ENCODE measurements at places on chromosomes 2 and 18.

- no peak for DNase-seq
These were observed 393.9 kb downstream of the LRRTM1 start for GRCh38 chr2:79910643-79911042.

- no peak for DNase-seq
These were observed 1239.5 kb upstream of the ZEB2 start for GRCh38 chr2:145759228-145759915.

- DNase-seq: no peak
These were observed 95.3 kb downstream of the EVA1A start for GRCh38 chr2:75465317-75465984.

GRCh38 chr2:138814123-138814898 is 34.1 kb upstream of the NXPH2 start:
- DNase-seq: no peak

GRCh38 chr2:109087055-109087663 is 41.8 kb upstream of the SH3RF3 start:
- no peak for DNase-seq

GRCh38 chr2:76953733-76954347 is 568.3 kb downstream of the LRRTM4 start:
- DNase-seq: no peak

GRCh38 chr2:27427863-27428212 is 593 bp upstream of the NRBP1 start:
- DNase-seq: no peak

DNA sequence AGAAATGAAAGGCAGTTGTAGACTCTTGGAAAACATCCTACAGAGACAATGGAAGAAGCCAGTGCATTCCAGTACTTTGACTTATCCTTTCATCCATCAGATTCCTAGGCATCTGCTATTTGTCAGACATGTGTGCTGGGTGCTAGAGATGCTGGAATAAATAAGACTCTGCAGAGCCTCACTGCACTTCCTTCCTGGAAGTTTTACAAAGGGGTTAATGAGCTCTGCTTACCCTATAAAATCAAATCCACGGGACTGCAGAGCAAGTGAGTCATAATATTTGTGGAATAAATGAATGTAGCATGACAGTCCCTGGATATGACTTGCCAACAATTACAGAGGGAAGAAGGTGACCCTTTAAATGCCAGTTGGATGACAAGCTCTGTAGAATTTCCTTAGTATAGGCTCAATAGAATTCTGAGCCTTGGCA is 52.7 kb upstream of the NPAS2 start:
- no peak for DNase-seq

DNA sequence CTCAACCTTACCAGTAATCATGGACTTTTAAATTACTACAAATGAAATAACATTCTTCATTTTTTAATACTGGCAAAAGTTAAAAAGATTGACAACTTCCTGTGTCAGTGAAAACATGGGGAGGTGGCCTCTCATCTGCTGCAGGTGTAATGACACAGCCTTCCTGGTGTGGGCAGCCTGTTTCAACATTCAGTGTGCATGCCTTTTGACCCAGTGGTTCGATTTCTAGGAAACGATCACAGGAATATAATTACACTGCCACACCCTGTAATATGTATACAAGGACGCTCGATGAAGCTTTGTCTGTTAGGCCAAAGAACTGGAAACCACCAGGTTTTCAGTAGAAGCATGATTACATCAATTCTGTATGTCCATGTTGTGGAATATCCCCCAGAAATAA is 68.7 kb downstream of the MTHFD2 start:
- DNase-seq: no peak

- DNase-seq: no peak
These were observed 136.3 kb downstream of the RPIA start for GRCh38 chr2:88827821-88828220.

GRCh38 chr2:230790981-230791380 is 73.8 kb upstream of the ITM2C start:
- no peak for DNase-seq

DNA sequence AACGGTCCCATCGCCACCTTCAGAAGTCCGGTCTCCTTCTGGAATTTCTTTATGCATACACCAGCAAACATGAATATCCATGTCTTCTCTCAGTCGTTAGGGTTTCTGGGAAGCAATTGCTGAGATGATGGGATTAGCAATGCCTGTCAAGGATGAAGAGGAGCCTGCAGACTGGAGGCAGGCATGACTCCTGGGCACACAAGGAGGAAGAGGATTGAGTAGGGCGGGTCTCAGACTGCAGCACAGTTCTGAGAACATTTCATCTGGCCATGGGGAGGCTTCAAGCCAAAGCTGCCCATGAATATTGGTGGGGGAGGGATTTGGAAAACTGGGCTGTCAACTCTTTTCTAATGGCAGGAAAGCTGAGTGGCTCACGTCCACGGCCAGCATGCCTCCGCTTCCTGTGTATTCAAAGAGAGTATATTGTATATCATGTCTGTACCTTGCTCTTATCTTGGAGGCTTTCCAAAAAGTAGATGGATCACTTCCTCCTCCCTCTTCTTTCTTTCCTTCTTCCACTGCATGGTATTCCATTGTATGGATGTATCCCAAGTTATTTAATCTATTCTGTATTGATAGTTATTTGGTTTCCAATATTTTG is 24.5 kb downstream of the MC2R start:
- DNase-seq: no peak

GRCh38 chr2:69601179-69601612 is 42.3 kb downstream of the AAK1 start:
- no peak for DNase-seq

DNA sequence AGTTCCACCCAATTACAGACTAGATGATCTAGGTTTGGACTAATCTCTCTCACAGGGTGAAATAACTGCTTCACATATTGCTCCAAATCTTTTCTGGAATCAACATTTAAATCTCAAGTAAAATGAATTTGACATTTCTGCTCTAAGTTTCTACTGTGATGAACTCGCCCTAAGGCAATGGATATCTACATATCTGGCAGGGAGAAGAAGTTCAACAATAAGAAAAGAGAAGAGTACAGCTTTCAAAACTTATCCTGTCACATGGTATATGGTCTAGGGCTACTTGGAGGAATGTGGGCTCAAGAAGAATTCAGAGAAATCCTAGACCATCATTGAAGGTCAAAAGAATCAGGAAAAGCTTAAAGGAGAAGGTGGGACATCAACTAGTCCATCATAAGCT is 440.2 kb downstream of the MBD2 start:
- no peak for DNase-seq

DNA sequence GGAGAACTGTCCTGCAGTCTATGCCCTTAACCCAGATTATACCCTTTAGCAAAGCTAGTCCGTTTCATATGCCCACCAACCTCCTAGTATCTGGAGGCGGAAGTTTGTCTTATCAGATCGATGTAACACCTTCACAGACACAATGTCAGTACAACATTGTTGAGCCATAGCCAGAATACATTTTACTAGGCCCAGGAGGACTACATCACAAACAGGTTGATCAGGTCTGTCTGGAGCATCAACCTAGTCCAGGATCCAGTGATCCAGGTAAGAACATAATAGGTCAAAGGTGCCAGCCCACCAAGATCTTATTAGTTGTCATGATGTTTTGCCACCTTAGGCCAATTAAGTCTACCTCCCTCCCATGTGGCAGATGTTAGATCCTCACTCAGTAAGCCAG is 2.0 kb upstream of the TPRKB start:
- no peak for DNase-seq

DNA sequence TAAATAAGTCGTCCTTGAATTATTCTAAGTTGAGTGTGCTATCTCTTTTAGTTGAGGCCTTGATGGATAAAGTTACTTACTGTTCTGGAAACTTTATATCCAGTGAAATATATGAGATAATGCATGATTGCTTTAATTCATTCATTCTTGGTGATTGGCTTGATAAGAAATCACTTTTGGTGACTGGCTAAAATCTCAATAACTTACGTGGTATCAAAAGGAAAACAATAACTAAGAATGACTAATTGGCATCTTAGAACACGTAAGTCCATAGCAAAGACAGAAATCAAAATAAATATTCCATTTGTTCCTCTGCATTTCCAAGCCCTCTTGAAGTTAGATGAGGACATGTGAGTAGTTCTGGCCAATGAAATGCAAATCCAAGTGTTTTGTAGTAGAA is 251.6 kb downstream of the NUP35 start:
- DNase-seq: no peak

DNA sequence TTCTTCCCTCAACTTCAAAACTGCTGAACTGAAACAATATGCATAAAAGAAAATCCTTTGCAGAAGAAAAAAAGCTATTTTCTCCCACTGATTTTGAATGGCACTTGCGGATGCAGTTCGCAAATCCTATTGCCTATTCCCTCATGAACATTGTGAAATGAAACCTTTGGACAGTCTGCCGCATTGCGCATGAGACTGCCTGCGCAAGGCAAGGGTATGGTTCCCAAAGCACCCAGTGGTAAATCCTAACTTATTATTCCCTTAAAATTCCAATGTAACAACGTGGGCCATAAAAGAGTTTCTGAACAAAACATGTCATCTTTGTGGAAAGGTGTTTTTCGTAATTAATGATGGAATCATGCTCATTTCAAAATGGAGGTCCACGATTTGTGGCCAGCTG is 8.4 kb downstream of the HOXD8 start:
- no peak for DNase-seq

DNA sequence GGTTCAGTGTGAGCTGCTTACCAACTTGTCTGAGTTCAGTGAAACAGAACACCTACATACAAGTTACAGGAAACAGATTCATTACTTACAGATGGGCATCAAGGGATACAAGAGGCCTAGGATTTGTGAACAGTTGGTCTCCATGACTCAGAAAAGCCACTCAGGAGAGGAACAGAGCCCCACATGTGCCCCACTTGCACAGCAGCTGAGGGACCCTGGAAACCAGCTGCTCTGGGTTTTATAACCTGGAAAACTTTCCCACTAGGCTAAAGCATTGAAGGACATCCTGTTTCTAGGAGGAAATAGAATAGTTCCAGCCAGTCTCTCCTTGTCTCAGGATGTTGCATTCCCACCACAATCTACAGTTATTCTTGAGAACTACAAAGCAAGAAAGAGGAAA is 530.0 kb downstream of the ZNF804A start:
- DNase-seq: no peak

DNA sequence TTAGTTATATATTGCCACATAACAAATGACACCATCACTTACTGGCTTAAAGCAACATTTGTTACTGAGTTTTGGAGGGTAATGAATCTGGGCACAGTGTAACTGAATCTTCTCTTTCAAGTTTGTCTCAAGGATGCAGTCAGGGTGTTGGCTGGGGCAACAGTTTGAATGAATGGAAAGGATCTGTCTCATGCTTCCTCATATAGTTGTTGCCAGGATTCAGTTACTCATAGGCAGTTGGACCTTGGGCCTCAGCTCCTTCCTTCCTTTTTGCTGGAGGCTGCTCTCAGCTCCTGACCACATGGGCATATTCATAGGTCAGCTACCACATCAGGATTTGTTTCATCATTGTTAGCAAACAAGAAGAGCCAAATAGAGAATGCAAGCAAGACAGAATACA is 466.1 kb upstream of the MC4R start:
- no peak for DNase-seq

GRCh38 chr2:30675758-30676157 is 131.5 kb downstream of the CAPN13 start:
- no peak for DNase-seq

DNA sequence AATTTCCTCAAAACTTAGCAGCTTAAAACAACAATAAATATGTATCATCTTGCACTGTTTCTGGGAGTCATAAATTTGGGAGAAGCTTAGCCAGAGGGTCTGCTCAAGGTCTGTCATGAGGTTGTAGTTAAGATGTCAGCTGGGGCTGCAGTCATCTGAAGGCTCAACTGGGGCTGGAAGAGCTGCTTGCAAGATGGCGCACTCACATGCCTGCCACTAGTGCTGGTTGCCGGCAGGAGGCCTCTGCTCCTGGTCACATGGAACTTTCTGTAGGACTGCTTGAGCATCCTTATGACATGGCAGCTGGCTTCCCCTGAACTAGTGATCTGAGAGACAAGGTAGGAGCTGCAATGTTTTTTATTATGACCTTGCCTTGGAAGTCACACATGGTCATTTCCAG is 215.5 kb upstream of the HAAO start:
- no peak for DNase-seq

GRCh38 chr18:55878224-55878623 is 290.2 kb upstream of the TCF4 start:
- no peak for DNase-seq

DNA sequence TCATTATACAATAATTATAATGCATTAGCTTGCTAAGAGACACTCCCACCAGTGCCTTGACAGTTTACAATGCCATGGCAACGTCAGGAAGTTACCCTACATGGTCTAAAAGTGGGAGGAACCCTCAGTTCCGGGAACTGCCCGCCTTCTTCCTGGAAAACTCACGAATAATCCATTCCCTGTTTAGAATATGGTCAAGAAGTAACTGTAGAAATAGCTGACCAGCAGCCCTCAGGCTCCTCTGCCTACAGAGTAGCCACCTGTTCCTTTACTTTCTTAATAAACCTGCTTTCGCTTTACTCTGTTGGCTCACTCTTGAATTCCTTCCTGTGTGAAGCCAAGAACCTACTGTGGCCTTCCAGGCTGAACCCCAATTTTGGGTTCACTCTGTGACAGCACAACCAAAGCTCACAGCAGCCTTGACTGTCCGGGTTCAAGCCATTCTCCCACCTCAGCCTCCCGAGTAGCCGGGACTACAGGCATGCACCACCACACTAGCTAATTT is 20.0 kb upstream of the PTPN2 start:
- DNase-seq: no peak

DNA sequence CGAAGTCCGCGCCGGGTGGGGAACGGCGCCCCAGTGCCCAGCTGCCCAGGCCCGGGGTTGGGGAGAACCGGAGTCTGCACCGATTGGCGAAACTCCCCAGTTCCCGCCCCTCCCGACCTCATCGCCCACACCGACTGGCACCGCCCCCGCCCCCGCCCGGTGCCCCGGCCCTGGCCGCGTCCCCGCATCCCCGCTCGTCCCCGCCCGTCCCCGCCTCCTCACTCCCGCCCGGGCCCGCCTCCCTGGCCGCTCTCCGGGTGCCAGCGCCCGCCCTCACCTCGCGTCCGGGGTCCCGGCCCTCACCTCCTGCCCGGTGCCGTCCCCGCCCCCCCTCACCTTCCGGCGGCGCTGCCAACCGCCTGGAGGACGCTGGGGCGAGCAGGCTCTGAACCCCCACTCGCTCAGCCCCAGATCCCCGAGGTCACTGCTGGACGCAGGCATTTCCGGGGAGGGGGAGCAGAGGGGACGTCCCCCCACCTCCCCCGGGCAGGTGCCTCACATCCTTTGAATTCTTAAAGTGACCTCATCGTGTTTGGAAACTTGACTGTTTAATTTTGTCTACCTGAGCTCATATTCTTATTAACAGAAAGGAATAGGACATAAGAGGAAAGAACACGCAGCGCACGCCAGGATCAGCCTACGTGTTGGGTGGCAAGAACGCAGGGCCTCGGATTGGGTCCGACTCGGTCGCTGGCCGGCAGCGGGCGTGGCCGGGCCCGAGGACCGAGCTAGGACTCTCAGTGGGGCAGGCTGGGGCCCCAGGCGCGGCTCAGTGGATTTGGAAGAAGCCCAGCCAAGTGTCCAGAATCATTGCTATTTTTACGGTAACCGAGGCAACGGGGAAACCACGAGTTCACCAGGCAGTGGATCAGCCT is at the start of gene FAM110C:
FAM110C (minus strand) TSS at position 35 of the 875 bp plus-strand sequence. CDS start 120 bp downstream, outside the sequence.
- DNase-seq: peak; percentile 26

GRCh38 chr2:180191432-180192124 is 184.5 kb upstream of the CWC22 start:
- no peak for DNase-seq

- no peak for DNase-seq
These were observed 472.6 kb upstream of the KLHL29 start for GRCh38 chr2:22912398-22912797.

- no peak for DNase-seq
These were observed 13.2 kb downstream of the CYP26B1 start for GRCh38 chr2:72134408-72134996.
